T-helper 1 cell (primary cell): ENCODE measurements at places on chromosomes 6 and 20.
A peak's percentile ranks its signal among the peaks of the same experiment; 100 is the strongest.

GRCh38 chr6:1713016-1713600 is 103.4 kb downstream of the FOXC1 start:
- no peak for DNase-seq

GRCh38 chr6:126040826-126041225 is 54.5 kb downstream of the TRMT11 start:
- no peak for DNase-seq

DNA sequence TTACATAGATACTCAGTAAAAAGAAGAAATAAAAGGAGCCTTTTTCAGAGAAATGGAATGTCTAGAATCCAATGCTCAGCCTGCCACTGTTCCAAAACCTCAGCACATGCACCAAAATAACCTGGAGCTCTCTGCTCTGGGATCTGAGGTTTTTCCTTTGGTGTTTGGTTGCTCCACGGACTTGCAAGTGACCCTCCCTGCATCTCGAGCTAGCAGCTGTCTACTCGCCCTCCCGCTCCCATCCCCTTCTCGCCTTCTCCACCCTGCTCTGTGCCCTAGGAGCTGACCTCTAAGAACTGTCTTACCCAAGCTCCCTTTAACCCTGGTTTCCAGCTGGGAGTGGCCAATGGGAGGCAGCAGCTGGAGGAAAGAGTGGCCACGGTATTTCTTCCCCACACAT is 35.1 kb upstream of the FAM210B start:
- no peak for DNase-seq

GRCh38 chr6:14744212-14744556 is 501.7 kb upstream of the JARID2 start:
- DNase-seq = no peak

DNA sequence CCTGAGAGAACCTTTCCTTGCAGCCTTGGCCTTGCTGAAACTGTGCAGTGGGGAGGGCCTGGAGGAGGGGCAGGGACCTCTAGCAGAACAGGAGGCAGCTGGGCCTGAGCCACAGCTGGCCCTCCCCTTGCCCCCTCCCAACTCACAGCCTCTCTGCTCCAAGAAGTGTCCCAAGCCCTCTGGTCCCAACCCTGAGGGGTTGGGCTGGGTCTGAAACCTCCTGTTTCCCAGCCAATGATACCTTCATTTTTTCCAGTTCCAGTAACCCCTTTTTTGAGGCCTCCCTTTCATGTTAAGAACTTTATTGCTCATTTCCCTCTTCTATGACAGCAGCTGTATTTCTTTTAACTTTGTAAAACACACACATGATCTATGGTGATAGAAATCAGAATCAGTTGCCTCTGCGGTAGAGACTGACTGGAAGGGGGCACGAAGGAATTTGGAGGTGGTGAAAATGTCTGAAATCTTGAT is 17.9 kb upstream of the ARMC12 start:
- DNase-seq = peak; percentile 52

DNA sequence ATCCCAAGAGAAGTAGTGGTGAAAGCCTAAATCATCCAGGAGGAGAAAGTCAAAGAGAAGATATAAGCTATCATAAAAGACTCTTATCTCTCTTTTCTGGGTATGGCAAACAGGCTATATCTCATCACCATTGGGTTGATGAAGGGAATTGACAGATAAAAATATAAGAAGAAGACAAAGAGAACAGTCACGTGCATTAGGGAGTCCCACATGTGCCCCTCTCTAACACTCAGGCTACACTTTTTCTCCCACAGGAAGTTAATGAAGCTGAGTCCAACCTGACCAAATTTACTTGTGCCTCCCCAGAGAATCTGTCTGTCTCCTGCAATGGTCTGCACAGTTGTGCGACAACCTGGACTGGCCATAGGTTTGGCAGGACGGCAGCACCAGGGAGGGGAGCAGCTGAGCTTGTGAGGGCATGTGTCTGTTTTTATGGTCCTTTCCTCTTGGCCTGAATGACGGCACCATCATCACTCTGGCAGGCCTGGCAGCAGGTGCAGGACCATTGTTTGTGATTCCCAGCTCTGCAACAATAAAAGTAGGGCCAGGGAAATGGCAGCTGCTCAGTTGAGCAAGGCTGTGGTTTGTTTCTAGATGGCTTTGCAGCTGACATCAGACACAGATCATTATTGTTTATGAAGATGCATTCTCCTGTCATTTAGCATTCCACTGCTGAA is 144.5 kb upstream of the MCHR2 start:
- no peak for DNase-seq

DNA sequence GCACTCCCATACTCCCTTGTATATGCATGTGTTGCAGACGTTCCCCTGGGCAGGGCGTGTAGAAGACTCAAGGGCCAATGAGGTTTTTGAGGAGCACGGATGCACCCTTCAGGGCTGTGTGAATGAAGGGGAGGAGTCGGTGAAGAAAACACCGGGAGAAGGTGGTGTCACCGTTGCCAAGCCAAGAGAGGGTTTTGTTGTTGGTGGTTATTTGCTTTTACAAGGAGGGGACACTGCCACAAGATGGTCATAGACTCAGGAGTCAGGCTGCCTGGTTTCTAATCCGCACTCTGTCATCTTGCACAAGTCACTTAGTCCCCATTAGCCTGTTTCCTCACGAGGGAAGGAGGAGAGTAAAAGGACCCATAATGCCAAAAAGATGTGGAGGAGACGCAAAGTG is 124.0 kb downstream of the PXDC1 start:
- no peak for DNase-seq

DNA sequence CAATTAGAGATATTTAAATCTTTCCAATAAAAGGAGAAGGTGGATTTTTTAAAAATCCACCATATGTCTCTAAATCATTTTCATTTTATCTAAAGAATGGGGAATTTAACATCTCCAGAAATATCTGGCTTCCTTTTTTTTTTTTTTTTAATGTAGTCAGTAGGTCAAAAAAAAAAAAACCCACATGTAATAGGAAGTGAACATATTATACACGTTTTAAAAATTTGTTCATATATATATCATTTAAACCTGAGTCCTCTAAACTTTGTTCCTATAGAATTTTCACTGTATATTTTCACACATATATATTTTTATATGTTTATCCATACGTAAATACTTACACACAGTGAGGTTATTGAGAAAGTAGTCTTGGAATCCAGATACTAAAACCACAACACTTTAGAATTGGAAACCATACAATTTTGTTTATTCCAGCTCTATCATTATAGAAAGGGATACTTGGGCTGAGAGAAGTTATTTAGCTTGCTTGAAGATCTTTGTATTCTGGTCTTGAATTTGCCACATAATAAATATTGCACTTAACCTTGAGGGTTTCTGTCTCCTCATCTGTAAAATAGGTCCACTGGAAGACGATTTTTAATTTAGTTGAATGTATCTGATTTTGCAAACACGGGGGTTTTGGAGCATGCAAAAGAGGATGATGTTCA is 62.1 kb upstream of the ZNF217 start:
- DNase-seq = no peak

GRCh38 chr6:7505189-7505699 is 36.2 kb upstream of the DSP start:
- DNase-seq = no peak

DNA sequence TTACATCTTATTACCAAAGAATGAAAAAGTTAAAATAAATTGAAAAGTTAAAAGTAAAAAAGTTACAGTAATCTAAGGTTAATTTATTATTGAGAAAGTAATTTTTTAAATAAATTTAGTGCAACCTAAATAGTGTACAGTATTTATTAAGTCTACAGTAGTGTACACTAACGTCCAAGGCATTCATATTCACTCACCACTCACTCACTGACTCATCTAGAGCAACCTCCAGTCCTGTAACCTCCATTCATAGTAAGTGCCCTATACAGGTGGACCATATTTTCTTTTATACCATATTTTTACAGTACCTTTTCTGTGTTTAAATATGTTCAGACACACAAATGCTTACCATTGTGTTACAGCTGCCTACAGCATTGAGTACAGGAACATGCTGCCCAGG is 624.7 kb upstream of the NOX3 start:
- DNase-seq = no peak

DNA sequence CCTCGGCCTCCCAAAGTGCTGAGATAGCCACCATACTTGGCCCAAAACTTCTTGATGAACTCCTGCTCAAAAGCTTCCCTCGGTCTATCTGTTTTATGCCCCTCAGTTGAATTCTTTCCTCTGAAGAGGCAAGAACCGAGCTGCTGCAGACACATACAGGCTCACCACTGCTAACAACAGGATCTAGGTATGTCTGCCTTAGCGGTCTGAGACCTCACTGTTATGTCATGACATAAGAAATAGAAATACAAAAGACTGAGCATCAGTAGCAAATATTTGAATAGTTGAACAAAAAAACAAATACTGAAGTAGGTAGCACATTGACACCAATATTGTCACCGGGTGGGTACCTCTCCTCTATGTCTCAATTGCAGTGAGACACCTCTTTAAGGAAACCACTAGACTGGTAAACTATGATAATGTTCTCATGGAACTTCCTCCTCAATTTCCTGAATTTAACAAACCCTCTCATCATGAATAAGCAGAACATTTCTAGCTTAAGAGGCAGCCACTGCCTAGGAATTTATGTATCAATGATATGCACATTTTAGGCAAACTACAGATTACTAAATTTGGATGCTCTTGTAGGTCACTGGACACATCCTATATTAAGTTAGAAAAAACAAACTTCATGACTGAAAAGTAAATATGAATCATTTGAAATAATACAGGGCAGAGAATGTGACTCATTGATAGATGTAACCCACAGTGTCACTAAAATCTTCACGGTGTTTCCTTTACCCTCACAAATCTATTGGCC is 9.4 kb upstream of the STXBP5 start:
- peak; percentile 29 for DNase-seq

DNA sequence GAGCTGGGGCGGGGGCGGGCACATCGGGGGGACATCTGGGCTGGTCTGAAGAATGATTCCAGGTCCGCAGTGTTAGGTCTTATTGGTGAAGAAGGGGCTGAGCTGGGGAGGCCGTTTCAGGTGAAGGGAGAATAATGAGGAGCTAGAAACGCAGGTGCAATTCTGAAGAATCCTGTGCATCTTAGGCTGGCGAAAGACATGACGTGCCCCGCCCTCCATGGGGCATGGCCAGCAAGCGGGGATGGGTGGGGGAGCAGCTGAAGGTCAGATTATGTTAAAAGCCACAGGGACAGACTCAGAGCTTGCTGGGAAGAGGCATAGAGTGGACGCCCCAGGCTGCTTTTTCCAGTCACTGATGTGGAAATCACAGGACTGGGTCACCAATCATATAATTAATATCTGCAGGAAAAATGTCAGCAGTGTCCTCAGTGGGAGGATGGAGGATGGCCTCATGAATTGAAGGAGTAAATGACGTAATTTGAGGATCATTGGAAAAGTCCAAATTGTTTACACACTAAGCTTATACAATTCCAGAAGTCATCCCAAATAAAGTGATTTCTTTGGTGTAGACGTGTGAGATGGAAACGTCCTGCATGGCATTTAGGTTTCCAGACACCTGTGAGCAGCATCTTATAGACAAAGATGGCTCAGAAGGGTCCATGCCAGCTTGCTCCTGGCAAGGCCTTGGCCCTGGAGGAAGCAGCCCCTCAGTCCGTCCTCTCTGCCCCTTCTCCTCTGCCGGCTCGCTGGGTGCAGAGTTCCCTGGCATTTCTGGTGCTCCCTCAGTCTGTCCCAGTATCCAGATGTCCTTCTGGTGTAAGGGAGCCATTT is 109.6 kb upstream of the FRMD1 start:
- no peak for DNase-seq

- no peak for DNase-seq
Observed at GRCh38 chr6:12947151-12947871, 230.7 kb downstream of the PHACTR1 start.

GRCh38 chr6:113809826-113810225 is 47.3 kb upstream of the MARCKS start:
- DNase-seq = no peak

GRCh38 chr6:42720739-42721138 is 1.7 kb downstream of the PRPH2 start:
- no peak for DNase-seq

DNA sequence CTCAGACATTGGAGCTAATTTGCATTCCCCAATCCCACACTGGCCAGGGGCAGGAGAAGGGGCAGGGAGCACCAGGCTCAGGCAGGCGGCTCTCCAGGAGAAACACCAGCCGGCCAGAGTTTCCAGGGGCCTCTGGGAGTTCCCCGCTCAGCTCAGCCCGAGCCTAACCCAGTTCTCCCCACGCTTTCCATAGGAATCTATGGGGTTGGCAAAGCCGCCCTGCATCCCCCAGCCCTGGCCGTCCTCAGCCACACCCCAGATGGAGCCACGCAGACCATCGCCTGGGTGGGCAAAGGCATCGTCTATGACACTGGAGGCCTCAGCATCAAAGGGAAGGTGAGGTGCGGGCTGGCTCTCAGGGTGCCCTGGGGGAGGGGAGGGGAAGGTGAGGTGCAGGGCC is 8.2 kb downstream of the NPEPL1 start:
- no peak for DNase-seq
